ENCODE measurements at places on chromosomes 2 and 18.

DNA sequence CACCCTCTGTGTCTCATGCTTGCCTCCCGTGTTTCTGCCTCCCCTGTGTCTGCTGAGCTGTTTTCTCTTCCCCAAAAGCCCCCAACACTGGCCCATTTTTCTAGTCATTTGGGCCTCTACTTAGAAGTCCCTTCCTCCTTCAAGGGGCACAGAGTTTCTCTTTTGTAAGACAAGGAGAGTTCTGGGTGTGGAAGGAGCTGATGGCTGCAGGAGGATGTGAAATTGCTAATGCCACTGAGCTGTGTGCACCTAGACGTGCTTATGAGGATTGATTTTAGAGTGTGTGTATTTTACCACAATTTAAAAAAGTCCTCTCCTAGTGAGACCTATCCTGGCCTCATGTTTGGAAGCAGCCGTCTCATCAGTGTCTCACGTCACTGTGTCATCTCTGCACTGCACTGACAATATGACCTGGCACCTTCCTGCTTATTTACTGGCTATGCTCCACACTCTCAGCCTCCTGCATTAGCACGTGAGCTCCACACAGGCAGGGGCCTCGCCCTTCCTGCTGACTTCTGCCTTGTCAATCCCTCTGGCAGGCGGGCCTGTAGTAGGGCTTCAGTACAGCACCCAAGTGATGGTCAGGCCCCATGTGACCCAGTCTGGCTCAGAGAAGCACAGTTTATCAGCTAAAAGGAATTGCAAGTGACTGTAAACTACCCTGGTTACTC, 8.0 kb upstream of the MBP start:
- DNase-seq: no peak

DNA sequence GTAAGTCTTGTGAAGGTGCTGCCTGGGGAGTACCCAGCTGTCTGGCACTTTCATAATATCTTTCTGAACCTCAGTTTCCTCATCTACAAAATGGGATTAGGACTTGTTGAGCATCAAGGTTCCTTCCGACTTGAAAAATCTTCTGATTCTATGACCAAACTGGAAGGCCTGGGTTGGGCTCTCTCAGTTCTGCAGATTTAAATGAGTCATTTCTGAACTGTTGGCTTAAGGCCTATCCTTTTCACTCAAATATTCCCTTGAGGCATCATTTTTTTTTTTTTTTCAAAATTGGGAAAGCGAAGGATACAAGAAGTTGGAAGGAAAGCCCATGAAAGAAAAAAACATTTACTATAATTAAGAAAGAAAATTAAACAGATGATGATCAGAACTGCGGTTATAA, 40.8 kb upstream of the CYP1B1 start:
- DNase-seq: peak; percentile 71

DNA sequence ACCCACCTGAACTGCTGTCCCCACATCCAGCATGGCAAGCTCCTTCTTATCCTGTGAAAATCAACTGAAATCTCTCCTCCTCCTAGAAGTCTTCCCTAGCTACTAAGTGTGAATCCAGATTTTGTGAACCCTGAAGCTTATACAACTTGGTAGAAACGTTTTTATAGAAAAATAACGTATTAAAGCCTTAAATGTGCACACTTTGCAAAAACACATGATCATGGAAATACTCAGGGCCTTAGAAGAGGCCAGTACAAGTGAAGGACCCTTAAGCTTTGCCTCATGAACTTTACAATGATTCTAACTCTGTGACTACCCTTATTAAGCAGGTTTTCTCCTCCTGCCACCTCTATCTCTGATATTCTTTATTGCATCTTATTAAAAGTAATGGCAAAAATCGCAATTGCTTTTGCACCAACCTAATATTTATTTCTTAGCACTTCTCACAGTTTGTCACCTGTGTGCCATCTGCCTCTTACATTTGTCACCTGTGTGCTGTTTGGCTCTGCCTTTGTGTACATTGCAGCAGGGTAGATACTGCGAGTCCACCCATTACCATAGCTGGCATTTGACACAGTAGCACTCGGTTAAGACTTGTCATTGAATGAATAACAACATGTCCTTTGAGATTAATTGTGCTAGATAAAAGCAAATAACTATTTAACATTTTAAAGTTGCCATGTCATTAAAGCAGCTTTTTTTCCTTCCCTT, 42.2 kb downstream of the FRZB start:
- DNase-seq: no peak

DNA sequence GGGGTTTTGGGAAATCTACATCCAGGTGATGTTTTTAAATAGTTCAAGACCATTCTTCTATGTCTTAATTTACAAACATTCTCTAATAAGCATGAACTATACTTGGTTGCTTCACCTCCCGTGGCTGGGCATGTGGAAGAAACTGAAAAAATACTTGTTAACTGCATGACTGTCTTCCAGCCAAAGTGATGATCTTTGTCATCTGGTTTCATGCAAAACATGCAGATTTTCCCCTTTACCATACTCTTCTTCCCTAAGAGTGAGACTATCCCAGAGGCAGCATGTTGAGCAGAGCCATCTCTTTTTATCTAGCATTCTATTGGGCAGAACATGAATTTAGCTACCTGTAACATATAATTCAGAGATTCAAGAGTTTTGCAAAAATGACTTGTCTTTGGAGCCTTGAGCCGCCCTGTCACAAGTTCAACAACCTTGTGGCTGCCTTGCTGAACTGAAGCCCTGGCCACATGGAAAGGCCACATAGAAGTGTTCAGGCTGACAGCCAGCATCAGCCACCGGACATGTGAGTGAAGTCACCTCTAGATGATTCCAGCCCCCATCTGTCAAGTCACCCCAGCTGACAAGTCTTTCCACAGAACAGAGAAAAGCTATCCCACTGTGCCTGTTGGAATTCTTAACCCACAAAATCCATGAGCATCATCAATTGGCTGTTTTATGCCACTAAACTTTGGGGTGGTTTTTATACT, 142.8 kb downstream of the ANKRD44 start:
- no peak for DNase-seq

DNA sequence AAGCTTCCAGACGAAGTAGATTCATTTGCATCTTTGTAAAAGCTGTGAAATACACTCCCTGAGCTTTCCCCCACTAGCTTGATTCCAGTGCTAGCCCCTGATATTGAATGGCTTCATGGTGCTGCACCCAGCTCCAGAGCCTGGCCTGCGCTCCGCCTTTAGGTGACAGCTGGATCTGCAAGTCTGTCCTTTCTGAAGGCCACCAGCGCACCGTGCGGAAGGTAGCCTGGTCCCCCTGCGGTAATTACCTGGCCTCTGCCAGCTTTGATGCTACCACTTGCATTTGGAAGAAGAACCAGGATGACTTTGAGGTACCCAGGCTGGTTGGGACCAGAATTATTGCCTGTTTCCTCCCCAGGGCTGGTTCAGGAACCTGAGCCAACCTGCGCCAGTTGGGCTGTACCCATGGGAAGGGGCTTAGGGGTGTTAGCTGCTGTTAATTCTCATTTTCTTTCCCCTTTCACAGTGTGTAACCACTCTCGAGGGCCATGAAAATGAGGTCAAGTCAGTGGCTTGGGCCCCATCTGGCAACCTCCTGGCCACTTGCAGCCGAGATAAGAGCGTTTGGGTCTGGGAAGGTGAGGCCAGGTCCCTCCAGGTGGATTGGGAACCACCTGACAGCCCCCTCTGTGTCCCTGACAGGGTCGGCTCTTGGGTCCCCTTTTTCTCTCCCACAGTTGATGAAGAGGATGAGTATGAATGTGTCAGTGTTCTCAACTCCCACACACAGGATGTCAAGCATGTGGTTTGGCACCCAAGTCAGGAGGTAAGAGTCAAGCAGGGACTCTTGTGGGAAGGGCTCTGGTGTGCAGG, 1.3 kb downstream of the CIAO1 start:
- DNase-seq: no peak

GRCh38 chr2:54673501-54673998, 49.9 kb upstream of the EML6 start:
- peak; percentile 83 for DNase-seq

DNA sequence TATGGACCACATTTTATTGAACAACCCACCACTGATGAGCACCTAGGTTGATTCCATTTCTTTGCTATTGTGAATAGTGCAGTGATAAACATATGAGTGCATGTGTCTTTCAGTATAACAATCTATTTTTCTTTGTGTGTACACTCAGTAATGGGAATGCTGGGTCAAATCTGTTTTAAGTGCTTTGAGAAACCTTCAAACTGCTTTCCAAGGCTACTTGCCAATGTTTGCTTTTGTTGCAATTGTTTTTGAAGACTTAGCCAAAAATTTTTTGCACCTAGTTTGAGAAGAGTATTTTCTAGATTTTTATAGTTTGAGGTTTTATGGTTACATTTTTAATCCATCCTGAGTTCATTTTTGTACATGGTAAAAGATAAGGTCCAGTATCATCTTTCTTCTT, 587.4 kb upstream of the SETBP1 start:
- no peak for DNase-seq

GRCh38 chr2:207219676-207220501, 54.1 kb upstream of the KLF7 start:
- peak; percentile 74 for DNase-seq

- DNase-seq: peak; percentile 65
These were observed 519.6 kb downstream of the LRP1B start for GRCh38 chr2:141611176-141611571.

GRCh38 chr2:199764273-199764800, 86.7 kb downstream of the FTCDNL1 start:
- DNase-seq: no peak

- no peak for DNase-seq
These were observed 86.2 kb upstream of the YPEL5 start for GRCh38 chr2:30060562-30060961.

Measured in amniotic epithelial cell (primary cell).